ENCODE measurements at places on chromosomes 3 and 15. TPM values are rescaled to one million over a fixed set of nuclear protein-coding genes. Genes with fewer than 3 reads are reported as not detected.

GRCh38 chr3:156808025-156808424 is 18.1 kb upstream of the LEKR1 start:
- DNase-seq: no peak

- DNase-seq: no peak
Measured at GRCh38 chr3:73459711-73460110, 165.0 kb downstream of the PDZRN3 start.

- DNase-seq: no peak
Measured at GRCh38 chr3:183149915-183150750, 12.4 kb downstream of the LAMP3 start.

GRCh38 chr15:79190093-79190492 is 92.4 kb upstream of the ANKRD34C start:
- DNase-seq: no peak

GRCh38 chr3:141100531-141101320 is 49.6 kb downstream of the SPSB4 start:
- no peak for DNase-seq

The STAG1 gene
- 47.0 TPM for total RNA-seq

The TMEM207 gene
- not detected for total RNA-seq
